ENCODE measurements at places on chromosomes 1 and 21.

GRCh38 chr1:187622545-187622944 lies 793.8 kb downstream of the PLA2G4A start:
- no peak for DNase-seq

- DNase-seq, result no peak
These were observed 24.5 kb upstream of the ZNF436 start for GRCh38 chr1:23394181-23394580.

GRCh38 chr1:244654108-244655038 lies 1.4 kb downstream of the DESI2 start:
- no peak for DNase-seq

GRCh38 chr1:82195245-82195644 lies 394.5 kb downstream of the ADGRL2 start:
- no peak for DNase-seq

- DNase-seq, result no peak
These were observed 34.6 kb upstream of the NID1 start for GRCh38 chr1:236099355-236099974.

- DNase-seq, result no peak
These were observed 39.6 kb upstream of the DOCK7 start for GRCh38 chr1:62727656-62728407.

DNA sequence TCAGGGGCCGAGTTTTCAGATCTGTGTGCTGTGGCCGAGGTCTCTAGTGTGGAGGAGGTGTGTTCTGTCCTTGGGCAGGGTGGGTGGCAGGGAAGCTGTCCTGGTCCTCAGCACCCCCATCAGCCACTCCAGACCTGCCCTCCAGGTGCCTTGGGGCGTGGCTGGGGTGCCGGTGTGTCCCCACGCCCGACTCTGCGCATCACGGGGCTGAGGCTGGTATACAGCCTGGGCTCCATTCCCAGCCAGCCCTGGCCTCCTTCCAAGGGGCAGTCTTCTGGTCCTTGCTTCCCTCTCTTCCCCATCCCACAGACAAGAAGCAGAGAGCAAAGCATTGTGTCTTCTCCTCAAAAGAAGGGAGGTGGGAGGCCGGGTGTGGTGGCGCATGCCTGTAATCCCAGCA lies 4.0 kb downstream of the SAMD11 start:
- no peak for DNase-seq

DNA sequence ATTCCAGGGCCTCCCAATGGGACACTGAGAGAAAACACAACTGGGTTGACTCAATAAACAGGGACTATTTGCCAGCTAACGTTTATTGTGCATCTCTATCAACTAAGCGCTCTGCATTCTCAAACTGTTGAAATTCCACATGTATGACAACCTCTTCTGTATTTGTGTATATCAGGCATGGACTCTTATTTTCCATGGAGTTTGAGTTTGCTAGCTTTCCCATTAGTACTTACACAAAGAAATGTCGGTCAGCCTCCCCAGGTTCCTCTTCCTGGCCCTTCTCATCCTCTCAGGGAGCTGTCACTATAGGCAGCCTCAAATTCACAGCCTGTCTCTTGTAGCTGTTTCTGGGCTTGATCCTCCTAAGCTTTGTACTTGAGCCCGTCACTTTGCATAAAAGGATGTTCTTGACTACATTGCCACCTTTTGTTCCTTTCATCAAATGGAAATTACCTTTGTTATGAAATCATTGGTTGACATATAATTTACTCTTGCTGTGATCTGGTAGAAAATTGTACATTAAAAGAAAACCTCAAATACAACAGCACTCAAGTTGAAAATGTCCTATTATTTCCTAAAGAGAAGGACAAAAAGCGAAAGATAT lies 60.0 kb upstream of the NTPCR start:
- no peak for DNase-seq

DNA sequence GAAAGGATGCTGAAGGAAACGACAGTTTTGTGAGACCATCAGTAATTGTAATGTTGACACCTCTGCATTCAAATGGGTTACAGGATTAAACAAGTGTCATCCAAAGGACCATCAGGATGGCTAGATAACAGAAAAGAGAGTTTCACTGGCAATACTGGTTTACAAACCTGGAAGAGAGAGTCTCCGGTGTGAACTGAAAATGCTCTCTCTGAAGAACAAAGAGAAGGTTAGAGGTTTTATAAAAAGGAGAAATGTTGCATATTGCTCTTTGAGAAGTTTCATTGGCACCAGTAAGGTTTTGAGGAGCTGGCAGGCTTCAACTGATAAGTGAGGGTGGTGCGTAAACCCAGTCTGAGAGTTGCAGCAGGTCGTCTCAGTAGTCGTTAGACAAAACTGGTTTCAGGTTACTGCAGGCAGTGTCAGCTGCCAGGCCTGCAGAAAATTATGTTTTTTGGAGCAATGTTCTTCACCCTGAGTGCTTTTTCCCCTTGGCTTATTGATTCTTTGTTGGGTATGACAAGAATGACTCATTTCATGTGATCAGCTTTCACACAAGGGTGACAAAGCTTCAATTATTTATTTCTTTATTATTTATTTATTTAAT lies 42.2 kb downstream of the KCNK1 start:
- no peak for DNase-seq

DNA sequence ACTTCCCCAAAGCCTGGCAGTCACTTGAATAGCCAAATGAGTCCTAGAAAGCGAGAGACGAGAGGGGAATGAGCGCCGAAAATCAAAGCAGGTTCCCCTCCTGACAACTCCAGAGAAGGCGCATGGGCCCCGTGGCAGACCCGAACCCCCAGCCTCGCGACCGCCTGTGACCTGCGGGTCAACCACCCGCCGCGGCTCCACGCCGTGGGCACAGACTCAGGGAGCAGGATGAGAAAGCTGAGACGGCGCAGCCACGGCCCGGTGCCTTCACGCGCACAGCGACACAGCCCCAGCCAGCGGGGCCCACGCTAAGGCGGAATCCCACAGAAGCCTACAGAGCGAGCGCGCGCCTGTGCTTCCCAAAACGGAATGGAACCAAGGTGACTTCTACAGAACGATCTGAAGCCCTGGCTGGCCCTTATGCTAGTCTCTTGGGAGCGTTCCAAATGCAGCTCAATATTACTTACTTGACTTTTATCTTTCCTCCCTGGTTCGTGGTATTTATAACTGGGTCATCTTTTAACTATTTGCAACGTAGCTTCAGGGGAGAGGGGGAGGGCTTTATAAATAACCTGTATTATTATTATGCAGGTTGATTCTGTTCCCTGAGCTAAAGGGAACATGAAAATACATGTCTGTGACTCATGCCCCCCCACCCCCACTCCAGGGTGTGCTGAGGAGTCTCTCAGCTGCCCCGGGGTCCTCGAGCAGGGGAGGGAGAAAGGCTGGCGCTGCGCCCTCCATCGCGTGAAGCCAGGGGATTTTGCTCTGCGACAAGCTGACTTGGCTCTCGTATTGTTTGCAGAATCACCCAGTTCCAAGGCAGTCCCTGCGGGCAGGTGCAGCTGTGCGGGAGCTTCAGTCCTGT lies 1.7 kb downstream of the TSPEAR start:
- no peak for DNase-seq

GRCh38 chr1:245566952-245567351 lies 412.2 kb downstream of the KIF26B start:
- no peak for DNase-seq

DNA sequence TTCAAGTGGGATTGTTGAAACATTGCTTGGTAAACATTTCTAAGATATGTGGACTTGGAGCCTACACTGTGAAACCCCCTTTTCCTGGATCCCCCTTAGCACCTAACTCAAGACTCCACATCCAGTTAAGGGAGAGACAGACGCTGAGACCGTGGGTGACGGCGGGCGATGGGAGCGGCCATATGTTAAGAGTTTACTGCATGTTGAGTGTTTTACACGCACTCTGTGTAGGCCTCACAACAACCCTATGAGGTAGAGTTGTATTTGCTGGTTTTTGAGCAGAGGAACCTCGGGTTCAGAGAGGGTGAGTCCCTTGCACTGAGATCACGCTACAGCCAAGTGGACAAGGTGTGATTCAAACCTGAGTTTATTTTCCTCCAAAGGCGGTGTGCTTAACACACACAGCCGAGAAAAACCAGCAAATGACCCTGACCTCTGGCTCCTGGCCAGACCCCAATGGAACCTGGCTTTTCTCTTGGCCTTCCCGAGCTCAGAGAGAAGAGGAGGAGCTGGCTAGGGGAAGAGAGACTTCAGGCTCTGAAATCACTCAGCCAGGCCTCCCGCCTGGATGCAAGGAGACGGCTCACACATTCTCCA lies 46.9 kb upstream of the GOLT1A start:
- DNase-seq, result no peak

- no peak for DNase-seq
These were observed 397.6 kb downstream of the PLA2G4A start for GRCh38 chr1:187226396-187226795.

GRCh38 chr1:214917081-214917635 lies 165.4 kb upstream of the KCNK2 start:
- no peak for DNase-seq

GRCh38 chr1:153798468-153798780 lies 23.2 kb downstream of the SLC27A3 start:
- no peak for DNase-seq

- no peak for DNase-seq
These were observed 9.3 kb downstream of the MAP3K6 start for GRCh38 chr1:27357281-27358037.

DNA sequence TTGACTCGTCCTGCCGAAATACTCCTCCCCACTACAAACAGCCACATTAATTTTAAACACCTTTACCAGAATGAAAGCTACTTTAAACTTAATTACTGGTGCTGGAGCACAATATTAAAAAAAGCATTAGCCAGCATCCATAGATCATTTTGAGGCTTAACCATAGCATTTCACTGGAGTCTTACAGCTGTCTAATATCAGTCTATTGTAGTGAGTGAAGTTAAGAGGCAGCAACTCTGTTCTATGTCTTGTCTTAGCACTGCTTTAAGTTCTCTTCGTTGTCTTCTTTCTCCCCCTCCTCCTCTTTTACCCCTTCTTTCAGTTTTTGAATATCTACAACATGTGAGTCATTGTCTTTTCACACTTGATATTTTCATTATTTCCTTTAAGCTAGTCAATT lies 49.3 kb downstream of the ADGRL2 start:
- DNase-seq, result no peak

- no peak for DNase-seq
These were observed 132.9 kb downstream of the LRRIQ3 start for GRCh38 chr1:74065081-74065480.

- DNase-seq, result no peak
These were observed 71.9 kb downstream of the NAV1 start for GRCh38 chr1:201610858-201611257.

DNA sequence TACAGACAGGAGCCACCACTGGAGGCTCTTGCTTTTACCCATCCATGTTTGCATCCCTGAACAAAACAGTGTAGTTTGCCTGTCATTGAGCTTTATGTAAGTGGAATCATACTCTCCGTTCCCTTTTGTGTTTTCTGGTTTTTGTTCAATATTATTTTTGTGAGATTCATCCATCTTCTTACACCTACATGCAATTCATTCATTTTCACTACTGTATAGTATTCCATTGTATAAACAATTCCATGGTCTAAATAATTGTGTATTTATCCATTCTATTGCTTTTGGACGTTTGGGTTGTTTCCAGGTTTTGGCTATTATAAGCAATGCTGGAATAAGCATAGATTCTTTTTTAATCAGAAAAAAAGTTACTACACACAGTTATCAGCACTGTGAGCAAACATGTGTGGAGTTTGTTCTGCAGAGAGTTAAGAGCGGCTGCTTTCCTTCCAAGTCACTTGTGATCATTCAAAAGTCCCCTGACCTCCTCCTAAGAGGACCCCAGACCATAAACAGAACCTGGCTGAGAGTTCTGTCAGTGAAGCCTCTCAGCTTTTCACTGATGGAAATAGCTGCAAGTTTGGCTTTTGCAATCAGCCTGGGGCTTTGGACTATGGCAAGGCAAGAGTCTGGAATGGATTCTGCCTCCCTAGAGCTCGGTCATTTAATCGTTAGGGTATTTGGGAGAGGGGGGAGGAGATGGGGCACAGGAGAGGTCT lies 5.1 kb upstream of the GPR157 start:
- DNase-seq, result no peak

DNA sequence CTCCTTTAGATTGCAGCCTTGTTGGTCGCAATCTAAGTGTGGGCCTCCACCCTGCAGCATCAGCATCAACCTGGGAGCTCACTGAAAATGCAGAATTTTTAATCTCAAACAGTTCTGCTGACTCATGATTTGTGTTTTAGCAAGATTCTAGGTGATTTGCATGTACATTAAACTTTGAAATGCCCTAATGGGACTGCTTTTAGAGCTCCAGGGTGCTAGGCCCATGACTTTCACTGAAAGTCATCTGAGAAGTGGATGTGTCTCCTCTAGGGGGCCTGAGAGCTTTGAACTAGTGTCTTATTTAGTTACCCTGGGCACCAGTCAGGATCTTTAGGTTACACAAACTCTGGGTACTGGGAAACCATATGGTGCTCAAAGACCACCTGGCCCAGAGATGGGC lies 9.0 kb downstream of the TRIM67 start:
- no peak for DNase-seq

GRCh38 chr1:118504221-118504644 lies 319.2 kb upstream of the SPAG17 start:
- no peak for DNase-seq

- DNase-seq, result no peak
These were observed 56.2 kb upstream of the DPH5 start for GRCh38 chr1:101081496-101082488.

GRCh38 chr1:238991765-238992495 lies 394.4 kb upstream of the CHRM3 start:
- DNase-seq, result no peak

DNA sequence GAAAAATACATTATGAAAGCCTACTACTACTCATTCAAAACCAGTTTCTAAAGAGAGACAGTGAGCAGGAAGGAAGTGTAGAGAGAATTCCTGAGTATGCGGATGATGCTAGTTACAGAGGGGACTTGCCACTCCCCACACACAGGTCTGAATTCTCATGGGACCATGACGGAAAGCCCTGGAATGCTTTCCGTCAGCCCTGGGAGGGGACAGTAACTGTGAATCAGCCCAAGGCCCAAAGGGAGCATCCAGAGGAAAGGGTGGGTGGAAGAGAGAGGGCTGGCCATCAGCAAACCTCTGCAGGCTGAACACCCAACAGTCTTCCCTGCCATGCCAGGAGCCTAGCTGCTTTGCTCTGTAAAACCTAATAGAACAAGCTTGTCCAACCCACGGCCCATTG lies 36.4 kb downstream of the RCSD1 start:
- DNase-seq, result no peak

DNA sequence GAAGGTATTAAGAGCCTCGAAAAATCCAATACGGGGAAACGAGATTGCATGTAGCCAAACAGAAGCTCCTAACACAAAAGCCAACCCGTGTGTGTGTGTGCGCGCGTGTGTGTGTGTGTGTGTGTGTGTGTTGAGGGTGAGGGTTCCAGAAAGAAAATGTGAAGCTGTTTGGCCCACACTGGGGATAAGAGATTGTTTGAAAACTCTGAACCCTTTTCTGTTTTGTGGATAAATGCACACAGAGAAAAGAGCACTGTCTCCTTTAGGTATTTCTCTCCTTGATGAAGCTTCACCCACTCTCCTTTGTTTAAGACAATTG lies 1.9 kb downstream of the WLS start:
- no peak for DNase-seq

GRCh38 chr1:79646880-79647279 lies 640.4 kb upstream of the ADGRL4 start:
- DNase-seq, result no peak
